ENCODE measurements at places on chromosomes 7 and 10.

DNA sequence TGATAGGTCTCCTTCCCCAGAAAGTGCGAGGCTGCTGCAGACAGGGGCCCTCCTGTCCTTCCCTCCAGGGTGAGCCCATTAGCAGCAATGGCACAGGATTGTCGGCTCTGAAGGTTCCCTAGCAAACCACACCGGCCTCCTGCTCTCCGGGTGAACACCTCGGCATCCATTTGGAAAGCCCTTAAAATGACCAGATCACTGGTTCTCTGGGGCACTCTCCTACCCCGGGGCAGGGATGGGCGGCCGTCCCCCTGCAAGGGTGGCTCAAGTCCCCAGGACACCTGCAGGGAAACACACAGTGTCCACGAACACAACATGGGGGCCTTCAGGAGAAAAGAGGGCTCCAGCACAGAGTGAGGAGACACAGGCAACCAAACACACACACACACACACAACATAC, 459.1 kb downstream of the PTPRN2 start:
- H3K36me3 ChIP-seq, result no peaks in the 10 kb centered on the region
- no peaks in the 10 kb centered on the region for H3K27me3 ChIP-seq
- no peak for DNase-seq
- H3K4me3 ChIP-seq, result no peak overlapping the region

- DNase-seq, result no peak
- no peak overlapping the region for H3K27ac ChIP-seq
- no peaks in the 10 kb centered on the region for H3K36me3 ChIP-seq
- no peak overlapping the region for H3K4me3 ChIP-seq
Observed at GRCh38 chr10:60175441-60175971, 214.2 kb downstream of the ANK3 start.

- H3K27ac ChIP-seq, result no peak overlapping the region
- H3K36me3 ChIP-seq, result no peaks in the 10 kb centered on the region
Observed at GRCh38 chr10:12909836-12910185, 91.7 kb downstream of the CCDC3 start.

- no peaks in the 10 kb centered on the region for H3K4me1 ChIP-seq
- no peaks in the 10 kb centered on the region for H3K27me3 ChIP-seq
- H3K36me3 ChIP-seq, result no peaks in the 10 kb centered on the region
- H3K4me3 ChIP-seq, result no peak overlapping the region
- no peak overlapping the region for H3K27ac ChIP-seq
- no peak for DNase-seq
Observed at GRCh38 chr10:116660860-116661259, 40.1 kb downstream of the PNLIPRP2 start.

DNA sequence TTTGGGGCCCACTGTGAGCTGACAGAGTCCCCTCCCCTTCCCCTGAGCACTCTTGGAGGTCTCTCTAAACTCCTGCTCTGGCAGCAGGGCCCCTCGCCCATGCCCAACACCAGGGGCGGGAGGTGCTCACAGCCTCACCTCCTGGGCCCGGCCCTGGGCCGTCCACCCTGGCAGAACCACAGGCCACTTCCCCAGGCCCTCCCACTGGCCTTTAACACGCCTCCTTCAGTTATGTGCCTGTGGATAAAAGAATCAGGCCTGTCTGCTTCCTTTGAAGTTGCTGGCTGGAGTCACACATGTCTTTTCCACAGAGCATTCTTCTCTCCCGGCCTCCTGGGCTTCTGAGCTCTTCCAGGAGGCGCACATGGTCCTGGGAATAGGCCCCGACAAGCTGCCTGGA, 10.2 kb downstream of the MYL10 start:
- H3K36me3 ChIP-seq, result no peaks in the 10 kb centered on the region
- H3K27ac ChIP-seq, result no peak overlapping the region
- no peaks in the 10 kb centered on the region for H3K4me1 ChIP-seq
- no peaks in the 10 kb centered on the region for H3K27me3 ChIP-seq
- no peak overlapping the region for H3K4me3 ChIP-seq

DNA sequence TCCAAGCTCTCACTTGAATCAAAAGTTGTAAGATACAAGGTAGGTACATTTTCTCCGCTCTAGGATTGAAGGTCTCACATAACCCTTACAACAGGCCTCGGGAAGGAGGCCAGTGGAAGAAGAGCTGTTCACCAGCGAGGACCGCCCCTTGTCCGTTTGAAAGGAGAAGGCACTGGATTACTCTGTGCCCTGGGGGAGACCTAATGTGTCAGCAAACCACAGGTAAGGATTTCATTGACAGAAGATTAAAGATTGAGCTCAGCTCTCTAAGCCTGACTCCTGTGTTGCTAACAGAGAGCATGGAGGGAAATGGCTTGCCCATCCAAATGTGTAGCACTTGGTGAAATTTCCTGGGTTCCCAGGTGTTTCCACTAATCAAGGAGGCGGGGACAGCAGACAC, 81.2 kb downstream of the SLC16A9 start:
- DNase-seq, result no peak
- H3K27ac ChIP-seq, result no peak overlapping the region
- H3K4me3 ChIP-seq, result no peak overlapping the region
- no peaks in the 10 kb centered on the region for H3K27me3 ChIP-seq
- H3K4me1 ChIP-seq, result no peaks in the 10 kb centered on the region

- no peak for DNase-seq
- H3K4me3 ChIP-seq, result no peak overlapping the region
- H3K27ac ChIP-seq, result no peak overlapping the region
- H3K27me3 ChIP-seq, result no peaks in the 10 kb centered on the region
- H3K36me3 ChIP-seq, result no peaks in the 10 kb centered on the region
- H3K4me1 ChIP-seq, result no peaks in the 10 kb centered on the region
Observed at GRCh38 chr7:82018226-82018625, 248.4 kb upstream of the HGF start.

DNA sequence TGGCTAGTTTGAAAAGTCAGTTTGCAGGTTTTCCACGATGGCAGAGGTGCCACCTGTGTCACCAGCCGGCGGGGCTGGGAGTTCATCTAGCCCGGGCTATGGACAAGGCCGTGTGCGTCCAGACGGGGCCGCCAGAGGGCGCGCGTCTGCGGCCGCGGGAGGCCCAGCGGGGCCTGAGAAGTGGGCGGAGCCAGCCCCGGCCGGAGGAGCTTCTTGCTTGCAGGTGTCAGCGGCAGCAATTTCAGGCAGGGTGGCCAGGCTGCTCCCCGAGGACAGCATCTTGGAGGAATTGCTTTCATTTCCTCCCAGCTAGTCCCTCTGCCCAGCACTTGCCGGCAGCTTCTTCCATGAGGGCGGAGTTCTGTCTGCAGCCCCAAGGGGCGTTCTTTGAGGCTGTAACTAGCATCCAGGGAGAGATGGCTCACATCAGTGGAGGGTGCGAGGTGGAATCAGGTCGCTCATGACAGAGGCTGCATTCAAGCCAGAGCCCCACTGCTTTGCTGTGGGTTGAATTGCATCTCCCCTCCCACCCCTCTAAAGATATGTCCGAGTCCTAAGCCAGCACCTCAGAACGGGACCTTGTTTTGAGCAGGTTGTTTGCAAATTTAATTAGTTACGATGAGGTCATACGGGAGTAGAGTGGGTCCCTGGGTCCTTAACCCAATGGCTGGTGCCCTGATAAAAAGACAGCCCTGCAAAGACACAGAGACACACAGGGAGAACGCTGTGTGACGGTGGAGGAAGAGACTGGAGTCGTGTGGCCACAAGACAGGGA, 85.9 kb upstream of the MKI67 start:
- no peaks in the 10 kb centered on the region for H3K27me3 ChIP-seq
- no peak overlapping the region for H3K27ac ChIP-seq
- DNase-seq, result peak; percentile 91
- H3K4me3 ChIP-seq, result peak overlapping the region; percentile 44

DNA sequence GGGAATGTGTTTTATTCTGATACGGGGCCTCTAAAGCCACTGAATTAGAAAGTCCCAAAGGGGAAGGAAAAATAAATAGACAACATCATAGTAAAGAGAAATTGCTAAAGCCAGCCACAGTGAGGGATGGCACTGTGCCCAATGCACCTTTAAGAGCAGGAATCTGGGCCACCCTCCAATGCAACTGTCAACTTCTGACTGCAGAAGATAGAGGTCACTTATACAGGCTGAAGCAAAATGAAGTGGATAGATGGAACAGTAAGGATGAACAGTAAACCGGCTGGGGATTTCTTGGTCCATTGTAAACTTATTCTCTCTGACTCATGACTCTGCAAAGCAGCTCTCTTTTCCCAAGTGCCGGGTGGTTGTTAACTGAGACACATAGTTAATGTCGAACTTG, 54.0 kb upstream of the KCNIP2 start:
- no peak overlapping the region for H3K4me3 ChIP-seq
- no peak overlapping the region for H3K27ac ChIP-seq
- DNase-seq, result no peak

DNA sequence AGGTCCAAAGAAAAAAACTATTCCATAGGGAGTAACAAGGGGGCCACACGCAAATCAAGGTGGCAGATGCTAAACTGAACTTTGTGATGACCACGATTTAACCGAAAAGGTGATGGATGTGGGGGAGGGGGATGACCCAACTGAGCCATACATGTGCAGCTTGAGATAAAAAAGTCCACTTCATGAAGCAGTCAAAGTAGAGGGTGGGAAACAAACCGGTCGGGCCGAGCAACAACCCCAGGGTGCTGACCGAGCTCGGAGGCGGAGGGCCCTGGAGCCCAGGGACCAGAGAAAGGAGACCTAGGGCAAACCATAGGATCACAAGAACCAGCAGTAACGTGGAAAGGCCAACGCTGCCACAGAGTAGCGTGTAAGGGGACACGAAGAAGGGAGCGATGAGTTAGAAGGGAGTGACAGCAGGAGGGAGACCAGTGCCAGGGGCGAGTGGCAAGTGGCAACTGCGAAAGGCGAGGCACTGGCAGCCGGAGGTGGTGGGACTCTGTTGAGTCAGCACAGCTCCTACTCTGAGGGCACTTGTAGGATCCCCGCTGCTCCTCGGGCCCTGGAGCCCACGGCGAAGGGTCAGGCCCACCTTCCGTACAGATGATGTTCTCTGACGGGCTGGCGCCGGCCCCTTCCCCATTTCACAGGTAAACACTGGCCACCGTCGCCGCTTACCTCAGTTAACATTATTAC, 540 bp downstream of the SNX13 start:
- H3K36me3 ChIP-seq, result no peaks in the 10 kb centered on the region
- no peak for DNase-seq
- H3K4me1 ChIP-seq, result peaks cover 17% of the 10 kb centered on the region
- H3K4me3 ChIP-seq, result peak overlapping the region; percentile 90

DNA sequence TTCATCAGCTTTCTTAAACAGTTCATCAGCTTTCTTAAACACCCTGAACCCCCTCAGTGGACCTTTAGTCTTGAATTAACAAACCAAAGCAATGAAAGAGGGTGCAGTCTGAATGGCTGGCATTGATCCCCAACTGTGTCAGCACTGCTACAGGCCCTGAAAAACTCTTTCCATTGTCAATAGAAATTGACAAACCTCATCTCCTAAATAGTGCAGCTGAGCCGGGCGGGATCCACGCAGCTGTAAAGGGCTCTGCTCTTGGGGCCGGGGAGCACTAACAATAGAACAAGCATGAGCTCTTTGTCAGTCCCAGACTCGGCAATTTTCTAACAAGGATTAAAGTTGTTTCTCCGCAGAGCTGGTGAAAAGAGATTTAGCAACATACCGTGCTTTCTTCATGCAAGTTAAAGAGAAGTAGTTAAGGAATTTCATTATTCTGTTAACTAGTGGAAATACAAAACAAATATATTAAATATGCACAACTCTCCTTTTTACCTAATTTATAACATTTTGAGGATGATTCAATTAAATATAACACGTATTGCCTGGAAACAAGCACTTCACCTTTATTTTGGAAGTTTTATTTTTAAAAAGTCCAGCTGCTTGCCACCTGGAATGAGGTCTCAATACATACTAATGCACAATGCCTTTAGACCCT, 24.7 kb upstream of the FEZF1 start:
- DNase-seq, result no peak
- H3K36me3 ChIP-seq, result no peaks in the 10 kb centered on the region
- H3K27ac ChIP-seq, result no peak overlapping the region
- no peaks in the 10 kb centered on the region for H3K27me3 ChIP-seq

DNA sequence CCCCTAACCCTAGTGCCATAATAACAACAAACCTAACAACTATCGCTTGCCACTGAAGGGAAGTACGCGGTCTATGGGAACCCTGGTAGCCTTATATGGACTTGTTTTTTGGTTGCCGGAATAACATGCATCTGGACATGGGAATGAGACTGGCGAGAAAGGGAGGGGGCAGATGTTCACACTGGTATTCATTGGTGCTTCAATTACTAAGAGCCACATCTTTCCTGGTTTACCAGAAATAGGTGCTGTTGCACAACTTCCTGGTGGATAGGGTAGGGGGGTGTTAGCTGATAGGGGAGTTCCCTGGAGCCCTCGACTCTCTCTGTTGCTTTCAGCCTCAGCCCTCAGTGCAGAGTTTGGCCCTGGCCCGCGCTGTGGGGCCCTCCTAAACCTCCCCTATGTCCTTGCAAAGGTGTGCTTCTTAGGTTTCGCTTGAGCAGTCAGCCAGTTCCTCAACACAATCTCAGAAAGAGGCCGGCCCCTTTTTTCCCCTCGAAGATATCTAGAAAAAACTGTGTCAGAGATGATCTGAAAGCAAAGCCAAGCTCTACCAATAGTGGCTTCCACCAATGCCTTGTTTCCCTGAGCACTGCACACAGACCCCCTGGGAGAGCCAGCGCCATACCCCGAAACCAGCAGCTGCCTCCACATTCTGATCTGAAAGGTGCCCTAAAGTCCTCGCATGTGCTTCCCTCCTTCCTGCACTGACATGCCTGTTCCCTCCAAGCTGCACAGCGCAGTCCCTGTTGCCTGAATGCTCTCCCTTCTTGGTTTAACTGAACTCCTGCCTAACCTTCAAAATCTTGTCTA, 13.5 kb downstream of the TBXAS1 start:
- no peaks in the 10 kb centered on the region for H3K4me1 ChIP-seq
- no peaks in the 10 kb centered on the region for H3K36me3 ChIP-seq
- H3K27me3 ChIP-seq, result no peaks in the 10 kb centered on the region
- no peak overlapping the region for H3K27ac ChIP-seq

- H3K36me3 ChIP-seq, result no peaks in the 10 kb centered on the region
- H3K27ac ChIP-seq, result no peak overlapping the region
- H3K4me1 ChIP-seq, result no peaks in the 10 kb centered on the region
- DNase-seq, result no peak
Observed at GRCh38 chr10:73554721-73555120, 36.4 kb downstream of the USP54 start.

GRCh38 chr7:140176122-140176701, 571 bp downstream of the KDM7A start:
- H3K27ac ChIP-seq, result peak overlapping the region; percentile 92
- peak overlapping the region; percentile 63 for H3K4me3 ChIP-seq
- peaks cover 20% of the 10 kb centered on the region for H3K4me1 ChIP-seq
- peaks cover 4% of the 10 kb centered on the region for H3K36me3 ChIP-seq
- DNase-seq, result no peak
- no peaks in the 10 kb centered on the region for H3K27me3 ChIP-seq

- H3K27me3 ChIP-seq, result peaks cover 15% of the 10 kb centered on the region
- no peak for DNase-seq
- no peaks in the 10 kb centered on the region for H3K36me3 ChIP-seq
- H3K27ac ChIP-seq, result no peak overlapping the region
- H3K4me3 ChIP-seq, result no peak overlapping the region
Observed at GRCh38 chr10:100718197-100718742, 27.1 kb upstream of the PAX2 start.

DNA sequence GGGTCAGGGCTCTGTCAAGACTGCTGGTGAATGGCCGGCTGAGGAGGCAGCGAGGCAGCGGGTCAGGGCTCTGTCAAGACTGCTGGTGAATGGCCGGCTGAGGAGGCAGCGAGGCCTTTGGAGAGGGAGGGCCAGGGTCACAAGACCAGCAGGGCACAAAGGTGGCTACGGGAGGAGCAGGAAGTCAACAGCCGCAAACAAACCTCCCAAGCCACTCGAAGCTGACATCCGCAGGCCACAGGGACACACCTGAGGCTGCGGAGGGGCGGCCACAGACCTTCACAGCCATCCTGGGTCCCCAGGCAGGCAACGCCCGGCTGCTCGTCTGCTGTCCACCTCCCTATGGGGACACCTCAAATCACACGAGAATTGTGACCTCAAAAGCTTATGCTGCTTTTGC, 8.9 kb upstream of the GPER1 start:
- no peaks in the 10 kb centered on the region for H3K27me3 ChIP-seq
- H3K4me3 ChIP-seq, result no peak overlapping the region
- H3K36me3 ChIP-seq, result no peaks in the 10 kb centered on the region
- H3K27ac ChIP-seq, result no peak overlapping the region
